AG09309 (cell line): ENCODE measurements at places on chromosomes 6 and 20.

GRCh38 chr6:113292646-113293422 is 564.3 kb upstream of the MARCKS start:
- DNase-seq, result no peak

- DNase-seq, result no peak
Observed at GRCh38 chr6:99178168-99178567, 171.3 kb downstream of the FAXC start.

DNA sequence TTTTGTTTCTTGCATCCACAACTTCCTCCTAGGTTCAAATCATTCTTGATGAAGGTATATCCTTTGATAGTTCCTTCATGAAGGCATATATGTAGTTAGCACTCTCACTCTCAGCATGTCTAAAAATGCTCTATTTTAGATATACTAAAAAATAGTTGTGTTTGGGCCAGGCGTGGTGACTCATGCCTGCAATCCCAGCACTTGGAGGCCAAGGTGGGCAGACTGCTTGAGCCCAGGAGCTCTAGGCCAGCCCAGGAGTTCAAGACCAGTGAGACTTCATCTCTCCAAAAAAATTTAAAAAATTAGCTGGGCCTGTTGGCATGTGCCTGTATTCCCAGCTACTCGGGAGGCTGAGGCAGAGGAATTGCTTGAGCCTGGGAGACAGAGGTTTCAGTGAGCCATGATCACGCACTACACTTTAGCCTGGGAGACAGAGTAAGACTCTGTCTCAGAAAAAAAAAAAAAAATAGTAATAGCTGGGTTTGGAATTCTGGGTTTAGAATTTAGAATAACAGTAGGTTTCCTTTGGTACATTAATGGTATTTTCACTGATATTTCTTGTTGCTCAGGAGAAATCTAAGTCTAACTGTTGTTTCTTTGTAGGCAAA is 7.0 kb downstream of the SERAC1 start:
- DNase-seq, result no peak

DNA sequence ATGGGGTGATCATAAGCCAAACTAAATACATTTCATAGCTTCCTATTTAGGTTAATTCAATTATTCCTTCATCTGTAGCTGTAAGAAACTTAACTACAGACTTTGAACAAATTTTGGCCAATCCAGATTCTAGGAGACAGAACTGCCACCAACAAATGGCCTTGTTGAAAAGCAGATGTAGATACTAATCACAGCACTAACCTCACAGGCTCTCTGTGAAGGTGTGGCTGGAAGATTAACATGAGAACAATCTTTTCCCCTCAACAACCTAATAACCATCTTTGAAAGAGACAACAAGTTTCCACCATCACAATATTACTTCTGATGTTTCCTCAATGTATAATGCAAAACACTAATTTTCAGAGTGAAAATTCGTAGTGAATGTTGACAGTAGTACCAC is 87.8 kb downstream of the SESN1 start:
- no peak for DNase-seq

GRCh38 chr20:13338097-13338661 is 117.1 kb downstream of the ISM1 start:
- no peak for DNase-seq

DNA sequence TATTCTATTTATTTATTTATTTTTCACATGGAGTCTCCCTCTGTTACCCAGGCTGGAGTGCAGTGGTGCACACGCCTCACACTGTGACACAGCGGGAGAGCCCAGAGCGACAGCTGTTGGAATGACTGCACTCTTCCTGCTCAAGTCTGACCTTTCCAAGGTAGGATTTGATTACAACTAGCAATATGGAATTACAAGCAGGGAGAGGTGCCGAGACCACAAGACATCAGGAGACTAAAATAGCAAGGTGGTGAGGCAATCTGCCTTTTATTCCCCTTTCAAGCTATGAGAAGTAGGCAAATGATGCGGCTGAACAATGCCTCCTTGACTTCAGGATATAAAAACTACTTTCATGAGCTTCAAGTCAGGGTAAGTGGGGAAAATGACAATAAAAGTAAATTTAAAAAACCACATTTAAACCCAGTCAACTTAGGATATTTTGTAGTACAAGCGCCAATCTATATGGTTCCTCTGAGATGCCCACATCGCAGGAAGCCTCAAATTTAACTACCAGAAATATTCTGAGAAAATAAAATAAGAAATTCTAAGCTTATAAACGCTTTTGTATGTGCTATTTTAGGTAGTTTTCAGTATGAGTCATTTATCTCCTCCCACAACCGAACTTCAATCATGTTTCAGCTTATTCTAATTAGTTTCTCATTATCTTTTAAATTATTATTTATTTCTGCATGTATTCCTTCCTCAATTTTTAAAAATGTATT is 146.9 kb upstream of the SGK1 start:
- no peak for DNase-seq

DNA sequence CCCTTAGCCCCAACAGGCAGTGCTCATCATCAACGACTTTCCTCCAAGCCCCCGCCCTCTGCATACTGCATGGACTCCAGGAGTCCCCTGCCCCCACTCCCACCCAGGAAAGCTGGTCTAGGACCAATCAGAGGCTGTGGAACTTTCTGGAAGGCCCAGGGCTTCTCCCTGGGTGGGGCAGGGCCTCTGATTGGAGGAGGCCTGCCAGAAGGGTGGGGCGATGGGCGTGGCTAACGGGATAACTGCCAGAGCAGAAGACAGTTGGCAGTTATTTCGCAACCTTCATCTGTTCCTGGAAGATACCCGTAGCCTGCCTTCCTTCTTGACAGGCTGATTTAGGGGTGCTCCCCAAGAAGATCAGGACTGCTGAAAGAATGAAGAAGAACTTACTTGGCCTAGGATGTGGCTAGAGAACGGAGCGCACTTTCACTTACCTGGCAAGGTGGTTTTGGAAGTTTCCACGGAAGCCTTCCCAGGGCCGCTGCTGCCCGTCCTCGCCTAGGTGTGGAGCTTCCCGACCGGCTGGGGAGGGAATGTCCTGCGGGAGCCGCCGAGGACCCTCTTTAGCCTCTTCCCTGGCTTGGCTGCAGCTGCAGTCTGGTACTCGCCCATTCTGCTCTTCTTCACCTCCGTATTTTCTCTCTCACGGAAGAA is 209.0 kb downstream of the LRFN2 start:
- DNase-seq, result no peak

- DNase-seq, result no peak
Observed at GRCh38 chr6:85079761-85080160, 315.4 kb upstream of the TBX18 start.

DNA sequence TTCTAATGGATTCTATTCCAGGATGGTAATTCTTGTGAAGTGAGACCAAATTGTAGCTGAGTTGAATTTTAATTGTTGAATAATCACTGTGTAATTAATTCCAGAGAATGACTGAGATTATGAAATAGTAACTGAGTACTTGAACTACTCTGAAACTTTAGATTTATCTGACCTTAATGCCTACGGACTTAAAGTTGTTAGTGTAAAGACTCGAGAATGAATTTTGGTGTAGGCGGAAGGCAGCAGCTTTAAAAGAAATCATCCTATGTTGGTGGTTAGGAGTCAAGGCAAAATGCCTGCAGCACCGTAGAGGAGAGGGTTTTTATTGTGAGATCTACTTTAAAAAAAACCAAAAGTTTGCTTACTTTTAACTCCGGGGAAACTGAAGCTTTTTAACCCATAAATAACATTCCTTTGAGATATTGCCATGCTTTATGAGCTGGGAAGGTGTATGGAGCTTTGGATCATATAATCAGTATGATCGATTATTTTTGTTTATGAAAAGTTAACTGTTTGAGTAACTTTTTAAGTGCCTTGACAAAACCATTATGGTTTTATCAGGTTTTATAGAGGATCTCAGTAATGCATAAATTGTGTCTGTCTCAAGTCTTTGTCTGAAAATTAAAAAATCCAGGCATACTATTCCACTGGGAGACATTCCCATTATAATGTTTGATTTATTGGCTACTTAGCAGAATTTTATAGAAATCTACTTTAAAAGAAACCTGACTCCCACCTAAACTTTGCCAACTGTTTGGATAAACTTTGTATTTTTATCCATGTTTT is 46.1 kb downstream of the MYO6 start:
- no peak for DNase-seq

DNA sequence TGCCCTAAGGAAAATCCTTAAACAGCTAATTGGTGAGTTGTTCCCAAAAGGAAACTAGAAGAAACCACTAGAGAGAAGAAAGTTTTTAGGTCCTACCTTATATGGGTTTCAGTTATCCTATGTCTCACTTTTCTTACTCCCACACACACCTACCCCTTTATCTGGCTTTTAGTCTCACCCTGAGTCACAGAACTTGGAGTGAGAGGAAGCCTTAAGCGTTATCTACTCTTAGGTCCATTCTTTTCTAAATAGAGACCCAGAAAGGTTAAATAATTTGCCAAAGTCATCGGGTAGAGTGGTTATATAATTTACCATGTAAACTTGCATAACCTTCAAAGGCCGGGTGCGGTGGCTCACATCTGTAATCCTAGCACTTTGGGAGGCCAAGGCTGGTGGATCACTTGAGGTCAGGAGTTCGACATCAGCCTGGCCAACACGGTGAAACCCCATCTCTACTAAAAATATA is 4.3 kb upstream of the RPP21 start:
- DNase-seq, result no peak

- DNase-seq, result no peak
Observed at GRCh38 chr6:107440936-107441335, 18.4 kb downstream of the PDSS2 start.

GRCh38 chr6:149761438-149761837 is 11.9 kb downstream of the PCMT1 start:
- no peak for DNase-seq

DNA sequence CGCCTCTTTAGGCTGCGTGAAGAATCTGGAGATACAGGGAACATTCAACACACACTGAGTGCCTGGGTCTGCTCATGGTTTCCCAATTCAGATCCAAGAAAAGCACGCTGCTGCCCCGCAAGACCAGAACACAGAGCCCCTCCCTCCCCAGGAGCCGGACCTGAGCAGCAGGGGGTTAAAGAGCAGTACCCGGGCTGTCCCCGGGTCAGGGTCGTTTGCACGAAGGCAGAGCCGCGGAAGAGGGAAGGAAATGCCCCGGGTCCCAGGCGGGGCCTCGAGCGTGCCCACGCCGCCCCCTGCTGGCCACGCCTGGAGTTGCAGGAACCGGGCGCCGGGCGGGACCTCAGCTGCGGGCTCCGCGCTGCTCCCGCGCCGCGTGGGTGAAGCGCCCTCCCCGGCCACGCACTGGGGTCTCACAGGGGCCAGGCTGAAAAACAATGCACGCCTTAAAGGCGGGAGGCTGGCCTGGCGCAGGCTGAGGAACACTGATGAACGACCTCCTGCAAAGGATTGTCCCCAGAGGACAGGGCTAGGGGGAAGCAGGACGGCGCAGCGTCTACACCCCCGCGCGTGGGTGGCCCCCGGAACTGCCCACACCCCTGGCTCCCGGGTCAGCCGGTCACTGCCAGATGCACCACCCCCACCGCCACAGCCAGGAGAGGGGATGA is 48.9 kb downstream of the ANKRD60 start:
- DNase-seq, result no peak

- no peak for DNase-seq
Observed at GRCh38 chr6:107941627-107942026, 16.4 kb downstream of the SEC63 start.
